Effector memory CD8-positive, alpha-beta T cell (primary cell): ENCODE measurements at places on chromosomes 7 and 10.

DNA sequence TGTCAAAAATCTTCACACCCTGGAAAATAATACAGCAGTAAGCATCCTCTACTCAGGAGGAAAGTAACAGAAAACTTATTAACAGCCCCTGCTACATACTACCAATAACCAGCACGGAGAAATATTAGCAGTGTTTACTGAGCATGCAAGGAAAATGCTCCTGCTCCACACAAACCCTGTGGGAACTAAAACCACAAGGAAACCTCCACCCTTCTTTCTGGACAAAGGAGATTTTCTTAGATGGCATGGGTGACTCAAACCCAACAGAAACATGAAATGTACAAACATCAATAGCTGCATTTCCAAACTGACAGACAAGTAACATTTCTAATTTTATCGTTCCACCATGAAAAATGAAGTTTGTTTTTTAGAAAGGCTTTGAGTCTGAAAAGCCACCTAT, 113.4 kb downstream of the VPS41 start:
- no peak for DNase-seq

DNA sequence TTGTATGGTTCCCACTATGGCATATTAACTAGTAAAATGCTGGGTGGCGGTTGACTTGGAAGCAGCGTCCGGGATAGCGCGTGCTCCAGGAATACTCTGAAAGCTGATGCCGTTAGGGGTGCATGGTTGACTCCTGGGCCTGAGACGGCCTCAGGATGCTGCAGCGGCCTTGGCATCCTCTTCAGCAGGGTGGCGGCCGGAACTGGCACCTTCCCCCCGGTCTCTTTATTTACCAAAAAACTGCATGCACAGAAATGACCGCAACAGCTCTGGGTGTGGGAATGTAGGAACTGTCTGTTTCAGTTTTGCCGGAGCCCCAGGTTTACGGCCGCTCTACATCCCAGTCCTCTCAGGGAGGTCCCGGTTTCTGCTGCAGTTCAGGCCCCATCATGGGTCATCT, 28.8 kb downstream of the PFKP start:
- DNase-seq, result no peak

DNA sequence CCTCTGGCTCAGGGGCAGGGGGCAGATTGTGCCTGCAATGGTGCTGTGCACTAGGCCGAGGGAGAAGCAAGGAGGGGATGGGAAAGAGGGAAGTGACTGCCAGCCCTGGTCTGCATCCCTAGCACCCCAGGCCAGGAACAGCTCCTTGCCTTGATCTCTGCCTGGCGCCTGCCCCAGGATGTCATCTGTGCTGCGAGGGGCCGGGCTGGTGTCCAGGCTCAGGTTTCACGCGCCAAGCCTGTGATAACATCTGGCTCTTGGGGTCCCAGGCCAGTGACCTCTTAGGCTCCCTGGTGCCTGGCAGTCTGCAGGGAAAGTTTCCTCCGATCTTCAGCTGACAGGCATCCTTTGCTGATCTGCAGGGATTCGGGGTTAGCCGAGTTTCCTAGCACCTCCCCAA, 193.5 kb upstream of the GPR26 start:
- no peak for DNase-seq

- DNase-seq, result no peak
Measured at GRCh38 chr7:121570365-121570764, 174.3 kb upstream of the FAM3C start.

GRCh38 chr10:1402816-1403507, 334.4 kb downstream of the ADARB2 start:
- DNase-seq, result no peak

DNA sequence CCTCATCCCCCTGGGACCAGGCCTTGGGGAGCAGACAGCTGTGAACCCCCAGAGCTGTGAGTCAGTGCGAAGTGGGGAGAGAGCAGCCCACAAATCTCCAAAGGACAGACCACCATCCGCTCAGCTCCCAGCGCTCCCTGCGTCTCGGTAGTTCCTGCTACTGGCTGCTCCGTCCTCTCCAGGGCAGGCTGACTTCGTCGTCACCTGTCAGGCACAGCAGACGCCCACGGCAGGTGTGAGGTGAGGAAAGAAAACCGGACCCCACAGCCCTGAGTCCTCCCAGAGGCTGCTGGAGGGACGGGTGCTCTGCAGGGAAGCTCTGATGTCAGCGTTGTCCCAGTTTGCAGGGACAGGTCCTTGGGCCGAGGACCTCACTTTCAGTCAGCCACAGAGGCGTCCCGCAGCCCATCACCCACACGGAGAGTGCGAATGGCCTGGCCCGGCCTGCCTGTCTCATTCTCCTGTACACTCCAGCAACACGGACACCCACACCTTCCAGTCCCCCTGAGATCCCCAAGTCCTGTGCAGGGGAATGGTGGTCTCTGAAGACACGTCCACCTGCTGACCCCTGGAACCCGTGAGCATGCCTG, 95.2 kb downstream of the DNAJB6 start:
- no peak for DNase-seq

DNA sequence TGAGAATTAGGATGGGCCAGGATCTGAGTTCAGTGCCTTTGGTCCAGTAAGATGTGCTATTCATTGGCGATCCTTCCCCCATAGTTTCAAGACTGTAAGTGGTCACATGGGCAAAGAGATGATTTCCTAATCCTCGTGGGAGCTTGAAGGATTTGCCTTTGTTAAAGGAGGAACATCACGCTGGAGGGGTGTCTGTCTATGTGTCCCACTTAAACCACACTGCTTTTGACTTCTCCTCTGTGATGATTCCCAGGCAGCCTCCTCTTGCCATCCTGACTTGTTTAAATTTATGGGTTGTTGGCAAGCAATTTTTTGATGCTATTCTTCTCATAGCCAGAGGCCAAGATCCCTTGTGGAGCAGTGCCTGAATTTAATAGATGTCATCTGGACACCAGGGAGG, 154.0 kb downstream of the TCF7L2 start:
- no peak for DNase-seq
